ENCODE measurements at places on chromosomes 5 and 9. TPM values are rescaled to one million over a fixed set of nuclear protein-coding genes. Genes with fewer than 3 reads are reported as not detected.

DNA sequence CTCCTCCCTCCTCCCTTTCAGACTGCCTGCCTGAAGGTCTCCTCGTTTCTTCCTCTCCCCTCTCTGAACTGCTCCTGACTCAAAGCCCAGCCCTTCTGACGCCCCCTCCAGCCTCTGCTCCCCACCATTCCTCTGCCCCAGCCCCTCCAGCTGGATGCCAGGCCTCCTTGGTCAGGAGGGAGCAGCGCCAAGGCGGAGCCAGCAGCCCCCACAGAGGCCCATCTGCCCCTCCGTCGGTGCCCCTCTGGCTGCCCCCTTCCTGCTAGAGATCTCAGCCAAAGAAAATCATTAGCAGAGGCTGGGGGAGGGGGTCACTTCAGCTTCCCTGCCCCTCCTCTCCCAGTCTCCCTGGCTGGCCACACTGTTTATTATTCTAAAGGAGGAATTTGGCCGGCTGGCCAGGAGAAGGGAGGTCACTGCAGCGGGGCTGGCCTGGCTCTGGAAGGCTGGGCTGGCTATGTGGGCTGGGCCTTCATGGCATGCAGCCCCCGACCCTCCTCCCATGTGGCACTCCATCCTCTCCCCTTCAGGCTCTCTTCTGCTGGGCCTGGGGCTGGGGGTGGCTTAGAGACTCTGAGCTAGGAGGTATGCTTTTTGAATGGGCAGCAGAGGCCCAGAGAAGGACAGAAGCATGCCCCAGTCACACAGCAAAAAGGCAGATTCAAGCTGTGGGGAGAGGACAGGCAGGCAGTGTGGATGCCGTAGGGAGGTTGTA lies 16.9 kb downstream of the PDGFRB start:
- DNase-seq, result peak; percentile 94

DNA sequence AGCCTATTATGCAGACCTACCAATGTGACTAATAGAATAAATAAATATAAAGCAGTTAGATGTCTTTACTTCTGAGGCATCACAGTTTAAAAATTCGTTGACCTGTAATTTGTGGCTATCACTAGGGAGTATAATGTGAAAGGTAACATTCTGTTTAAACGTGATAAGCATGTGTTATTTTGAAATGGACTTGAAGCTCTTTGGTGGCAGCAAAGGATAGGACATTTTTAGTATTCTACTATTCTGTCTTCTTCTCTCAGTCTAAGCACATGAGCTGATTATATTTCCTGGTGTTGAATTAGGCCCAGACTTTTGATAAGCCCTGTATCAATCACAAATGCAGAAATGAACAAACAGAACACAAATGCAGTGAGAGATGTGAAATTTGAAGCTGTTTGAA lies 974.0 kb upstream of the CDH10 start:
- no peak for DNase-seq

The RGMB gene
- 22.0 TPM for total RNA-seq

DNA sequence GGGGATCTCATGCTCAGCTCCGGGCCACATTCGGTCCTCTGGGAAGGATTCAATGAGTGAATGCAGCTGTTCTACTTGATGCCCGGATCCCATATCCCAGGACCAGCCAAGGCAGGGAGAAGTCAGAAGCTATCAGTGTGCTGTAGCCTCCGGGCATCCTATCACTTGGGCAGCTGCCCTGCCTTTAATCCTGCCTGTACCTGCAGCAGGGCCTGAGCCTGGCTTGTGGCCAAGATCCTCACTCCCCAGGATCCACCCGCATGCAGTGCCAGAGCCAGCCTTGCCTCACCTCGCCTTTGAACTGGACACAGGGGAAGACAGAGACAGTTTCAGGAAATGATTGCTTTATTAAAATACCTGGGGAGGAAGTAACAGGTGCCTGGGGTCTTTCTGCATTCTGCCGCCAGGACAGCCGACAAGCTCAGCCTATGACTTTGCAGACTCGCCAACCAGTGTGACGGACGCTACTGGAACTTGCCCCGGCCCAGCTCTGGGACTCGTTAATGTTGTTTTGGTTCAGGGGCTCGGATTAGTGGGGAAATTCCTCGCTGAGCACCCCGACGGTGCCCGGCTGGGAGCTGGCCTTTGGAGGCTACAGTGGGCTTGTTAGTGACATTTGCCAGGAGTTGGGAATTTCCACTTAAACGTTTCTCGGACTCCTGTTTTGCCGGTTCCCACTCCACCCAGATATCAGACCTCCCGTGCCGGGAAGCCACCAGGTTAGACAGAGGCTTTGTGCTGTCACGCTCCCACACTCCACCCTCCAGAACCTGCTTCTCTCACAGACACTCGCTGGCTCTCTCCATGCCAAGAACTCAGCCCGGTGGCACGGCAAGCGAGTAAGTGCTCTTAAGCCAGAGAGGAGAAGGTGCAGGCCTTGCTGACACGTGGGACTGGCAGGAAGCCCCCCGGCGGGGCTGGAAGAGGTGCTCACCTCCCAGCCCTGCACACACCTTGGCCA lies 721 bp downstream of the PTGES start:
- DNase-seq, result no peak

- DNase-seq, result no peak
Measured at GRCh38 chr9:102497709-102498108, 497.4 kb upstream of the CYLC2 start.

DNA sequence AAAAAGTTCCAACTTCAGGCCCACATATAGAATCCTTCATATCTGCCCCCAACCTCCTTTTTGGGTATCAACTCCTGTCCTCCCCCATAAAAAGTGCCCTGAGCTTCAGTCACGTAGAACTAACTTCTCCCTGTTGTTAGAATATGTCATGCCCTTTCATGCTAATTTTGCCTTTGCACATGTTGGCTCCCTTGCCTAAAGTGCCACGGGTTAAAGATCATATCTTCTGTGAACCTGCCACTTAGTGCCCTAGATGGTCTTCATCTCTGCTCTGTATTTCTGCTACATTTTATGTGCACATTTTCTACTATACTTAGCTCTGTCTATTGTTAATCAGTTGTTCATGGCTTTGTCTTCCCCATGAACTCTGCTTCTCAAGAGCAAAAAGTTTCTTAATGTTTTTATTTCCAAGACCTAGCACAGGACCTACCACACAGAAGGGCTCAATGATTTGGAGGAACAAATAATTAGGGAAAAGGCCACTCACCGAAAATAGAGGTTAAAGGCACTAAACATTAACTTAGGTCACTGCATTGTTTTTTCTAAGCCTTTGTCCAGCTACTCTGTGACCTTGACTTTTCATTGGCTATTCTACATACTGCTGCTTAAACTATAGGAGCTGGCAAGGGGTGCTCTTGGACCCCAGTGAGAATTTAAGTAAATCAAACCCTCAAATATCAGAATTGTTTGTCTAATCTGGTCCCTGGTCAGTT lies 94.3 kb downstream of the ARSB start:
- DNase-seq, result no peak

- no peak for DNase-seq
Measured at GRCh38 chr5:107861565-107861964, 190.8 kb upstream of the EFNA5 start.

DNA sequence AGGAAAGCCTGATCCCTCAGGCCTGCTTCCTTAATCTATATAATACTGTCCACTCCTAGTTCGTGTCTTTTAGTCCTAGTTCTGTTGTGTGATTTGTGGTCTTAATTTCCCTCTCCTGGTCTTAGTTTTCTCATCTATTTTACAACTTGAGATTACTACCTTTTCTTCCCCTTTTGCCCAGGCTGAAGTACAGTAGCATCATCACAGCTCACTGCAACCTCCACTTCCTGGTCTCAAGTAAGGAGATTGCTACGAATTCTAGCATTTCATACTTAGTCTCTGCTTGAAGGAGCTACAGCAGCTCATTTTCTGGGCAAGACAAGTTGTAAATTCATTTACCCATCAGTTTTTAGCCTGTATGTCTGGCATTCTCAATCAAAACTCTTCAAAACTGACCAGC lies 5.5 kb downstream of the TRIM32 start:
- DNase-seq, result no peak

DNA sequence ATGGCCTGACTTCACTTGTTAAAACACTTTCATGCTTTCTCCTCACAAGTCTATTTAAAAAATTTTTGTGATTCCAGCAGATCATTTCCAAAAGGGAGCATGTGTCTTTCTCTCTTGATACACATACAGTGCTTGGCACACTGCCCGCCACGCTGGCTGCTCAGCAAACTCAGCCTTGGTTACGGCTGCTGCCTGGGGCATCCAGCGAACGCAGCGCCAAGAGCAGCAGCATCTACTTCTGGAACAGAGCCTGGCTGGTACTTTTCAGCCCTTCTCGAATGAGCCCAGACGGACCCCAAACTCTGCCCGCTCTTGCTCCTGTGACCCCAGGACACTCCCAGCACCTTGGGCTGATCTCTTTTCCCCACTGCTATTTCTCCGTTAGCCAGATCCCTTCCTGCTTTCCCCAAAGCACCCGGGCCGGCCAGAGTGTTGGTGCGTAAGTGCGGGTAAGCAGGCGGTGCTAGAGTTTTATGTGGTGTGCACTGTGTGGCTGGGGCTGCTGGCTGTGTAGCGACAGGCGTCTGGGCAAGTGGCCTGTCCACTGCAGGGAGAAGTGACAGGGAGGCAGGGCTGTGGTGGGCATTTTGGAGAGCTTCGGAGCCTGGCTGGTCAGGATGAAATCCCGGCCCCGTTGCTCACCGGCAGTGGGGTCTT lies 73.2 kb downstream of the SH3PXD2B start:
- no peak for DNase-seq

The TTC39B gene
- 2.8 TPM for total RNA-seq

DNA sequence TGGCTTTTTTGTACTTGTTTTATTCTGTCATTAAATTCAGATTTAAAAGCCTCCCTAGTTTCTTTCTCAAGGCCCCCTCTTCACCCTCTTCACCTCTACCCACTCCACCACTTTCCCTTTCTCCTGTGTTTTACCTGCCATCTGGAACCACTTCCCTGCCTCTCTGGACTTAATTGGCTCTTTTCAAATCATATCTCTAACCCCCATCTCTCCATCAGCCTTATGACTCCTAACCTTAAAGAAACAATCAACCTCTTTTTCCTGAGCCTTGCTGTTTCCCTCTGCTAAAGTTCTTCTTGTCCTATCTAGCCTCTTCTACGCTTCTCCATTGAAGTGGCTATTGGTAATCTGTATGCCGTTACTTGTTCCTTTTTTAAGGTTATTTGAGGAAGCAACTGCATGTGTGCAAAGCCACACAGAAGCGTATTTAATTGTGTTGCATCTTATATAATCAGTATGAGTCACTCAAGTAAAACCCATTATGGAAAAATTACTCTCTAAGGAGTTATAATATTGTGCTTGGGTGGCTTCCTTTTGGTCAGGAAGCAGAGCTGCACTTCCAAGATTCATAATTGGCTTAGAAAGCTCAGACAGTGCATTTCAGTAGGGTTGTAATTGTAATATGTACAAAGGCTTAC lies 653.6 kb upstream of the ITGA1 start:
- DNase-seq, result no peak

GRCh38 chr5:131789765-131790164 lies 7.1 kb downstream of the FNIP1 start:
- DNase-seq, result no peak

- no peak for DNase-seq
Measured at GRCh38 chr5:96081276-96081858, 119.7 kb upstream of the ELL2 start.
